ENCODE measurements at places on chromosomes 2 and 18.

GRCh38 chr2:160271171-160272086 is 71.4 kb upstream of the ITGB6 start:
- no peak for DNase-seq

GRCh38 chr2:143468341-143468888 is 339.2 kb downstream of the ARHGAP15 start:
- DNase-seq = no peak

- no peak for DNase-seq
Measured at GRCh38 chr2:196249171-196249570, 77.8 kb upstream of the STK17B start.

DNA sequence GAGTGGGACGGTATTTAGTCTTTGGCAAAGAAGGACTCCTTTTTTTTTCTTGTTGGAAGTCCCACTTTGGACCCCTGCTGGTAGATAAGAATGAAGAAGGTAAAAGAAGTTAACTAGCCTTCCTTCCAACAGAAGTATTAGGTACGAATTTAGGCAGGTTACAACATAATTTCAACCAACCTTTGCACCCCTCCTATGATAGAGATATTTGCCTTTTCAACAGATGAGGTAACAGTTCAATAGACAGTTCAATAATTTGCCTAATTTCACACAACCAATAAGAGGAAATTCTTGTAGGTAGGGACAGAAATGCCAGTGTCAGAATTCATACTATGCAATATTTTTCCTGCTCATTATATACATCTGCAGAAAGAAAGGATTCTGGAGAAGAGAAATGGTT is 100.8 kb downstream of the CCDC141 start:
- DNase-seq = no peak

Data from activated CD4-positive, CD25-positive, alpha-beta regulatory T cell (primary cell).